Stimulated activated CD4-positive, alpha-beta T cell treated with anti-CD3 and anti-CD28 coated beads, Interleukin-15, amount 100 ng/mL, for 24 hours (primary cell): ENCODE measurements at places on chromosomes 6 and 20.
A peak's percentile ranks its signal among the peaks of the same experiment; 100 is the strongest.

- DNase-seq: no peak
Observed at GRCh38 chr20:4043796-4044195, 28.4 kb upstream of the RNF24 start.

GRCh38 chr6:11802886-11803590 lies 24.4 kb upstream of the ADTRP start:
- DNase-seq: no peak

DNA sequence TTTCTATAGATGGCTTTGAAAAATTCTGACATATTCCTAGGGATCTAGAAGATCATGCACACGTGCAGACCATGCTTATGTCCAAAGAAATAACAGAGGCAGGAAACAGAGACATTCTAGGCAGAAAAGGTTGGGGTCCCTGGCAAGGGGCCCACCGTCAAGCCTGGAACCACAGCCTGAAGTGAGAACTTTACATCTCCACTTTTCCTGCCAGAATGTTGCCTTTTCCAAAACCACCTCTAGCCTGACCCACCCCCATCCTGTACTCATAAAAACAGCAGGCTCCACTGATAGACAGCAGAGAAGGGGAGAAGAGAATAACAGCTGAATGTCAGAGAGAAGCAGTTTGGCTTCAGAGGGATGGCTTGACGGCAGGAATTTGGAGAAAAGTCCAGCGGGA lies 257.3 kb upstream of the NT5E start:
- no peak for DNase-seq

GRCh38 chr6:53989504-53989903 lies 121.7 kb upstream of the MLIP start:
- DNase-seq: no peak

DNA sequence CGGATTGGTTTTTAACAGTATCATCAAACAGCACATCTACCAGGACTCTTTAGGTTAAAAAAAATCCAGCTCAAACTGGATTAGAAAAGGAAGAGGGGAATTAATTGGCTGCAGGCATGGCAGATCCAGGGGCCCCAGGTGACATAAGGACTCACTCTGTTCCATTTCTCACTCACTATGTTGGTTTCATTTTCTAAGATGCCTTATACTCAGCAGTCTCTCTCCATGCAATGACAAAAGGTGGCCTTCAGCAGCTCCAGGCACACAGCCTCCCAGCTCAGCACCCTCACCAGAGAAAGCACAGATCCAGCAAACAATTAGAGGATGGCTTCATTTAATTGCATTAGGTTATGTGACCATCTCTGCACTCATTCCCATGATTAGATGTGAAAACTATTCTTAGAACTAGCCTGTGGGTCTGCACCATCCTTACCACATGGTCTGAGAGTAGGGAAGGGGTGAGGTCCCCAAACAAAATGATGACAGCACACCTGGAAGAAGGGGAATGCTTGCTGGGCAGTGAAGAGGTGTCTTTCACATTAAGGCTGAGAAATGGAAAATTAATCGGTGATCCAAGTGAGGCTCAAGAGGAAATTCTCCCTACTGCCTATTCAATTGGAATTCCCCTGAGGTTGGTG lies 243.1 kb downstream of the CDH26 start:
- no peak for DNase-seq

DNA sequence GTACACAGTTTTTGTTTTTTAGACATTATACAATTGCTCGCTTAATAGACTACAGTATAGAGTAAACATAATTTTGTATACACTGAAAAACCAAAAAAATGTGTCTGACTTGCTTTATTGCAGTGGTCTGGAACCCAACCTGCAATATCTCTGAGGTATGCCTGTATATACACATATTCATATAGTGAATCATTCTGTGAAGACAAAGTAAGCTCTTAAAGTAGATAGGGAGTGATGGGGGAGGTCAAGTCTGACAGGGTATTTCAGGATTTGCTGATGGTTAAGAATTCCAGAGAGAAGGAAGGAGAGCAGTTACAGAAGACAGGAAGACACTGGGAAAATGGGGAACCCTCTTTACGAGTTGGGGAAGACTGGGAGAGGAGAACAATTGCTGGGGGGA lies 417.9 kb downstream of the CD109 start:
- DNase-seq: no peak

DNA sequence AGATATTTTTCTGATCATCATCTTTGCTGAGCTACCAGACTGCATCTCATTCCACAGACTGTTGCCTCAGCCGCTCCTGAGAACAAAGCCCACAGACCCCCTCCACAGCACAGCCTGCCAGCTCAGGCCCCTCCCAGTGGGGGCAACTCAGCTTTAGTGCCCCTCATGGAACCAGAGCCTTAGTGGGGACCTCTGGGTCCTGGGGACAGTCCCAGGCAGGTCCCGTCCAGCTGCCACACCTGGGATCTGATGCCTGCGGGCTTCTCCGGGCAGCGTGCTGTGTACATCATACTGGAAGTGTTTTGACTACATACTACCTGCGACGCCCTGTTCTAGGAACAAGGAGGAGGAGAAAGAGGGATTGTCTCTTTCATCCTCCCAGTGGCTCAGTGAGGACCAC lies 38.3 kb upstream of the QKI start:
- DNase-seq: no peak

GRCh38 chr6:152426276-152426675 lies 210.9 kb downstream of the SYNE1 start:
- DNase-seq: no peak

DNA sequence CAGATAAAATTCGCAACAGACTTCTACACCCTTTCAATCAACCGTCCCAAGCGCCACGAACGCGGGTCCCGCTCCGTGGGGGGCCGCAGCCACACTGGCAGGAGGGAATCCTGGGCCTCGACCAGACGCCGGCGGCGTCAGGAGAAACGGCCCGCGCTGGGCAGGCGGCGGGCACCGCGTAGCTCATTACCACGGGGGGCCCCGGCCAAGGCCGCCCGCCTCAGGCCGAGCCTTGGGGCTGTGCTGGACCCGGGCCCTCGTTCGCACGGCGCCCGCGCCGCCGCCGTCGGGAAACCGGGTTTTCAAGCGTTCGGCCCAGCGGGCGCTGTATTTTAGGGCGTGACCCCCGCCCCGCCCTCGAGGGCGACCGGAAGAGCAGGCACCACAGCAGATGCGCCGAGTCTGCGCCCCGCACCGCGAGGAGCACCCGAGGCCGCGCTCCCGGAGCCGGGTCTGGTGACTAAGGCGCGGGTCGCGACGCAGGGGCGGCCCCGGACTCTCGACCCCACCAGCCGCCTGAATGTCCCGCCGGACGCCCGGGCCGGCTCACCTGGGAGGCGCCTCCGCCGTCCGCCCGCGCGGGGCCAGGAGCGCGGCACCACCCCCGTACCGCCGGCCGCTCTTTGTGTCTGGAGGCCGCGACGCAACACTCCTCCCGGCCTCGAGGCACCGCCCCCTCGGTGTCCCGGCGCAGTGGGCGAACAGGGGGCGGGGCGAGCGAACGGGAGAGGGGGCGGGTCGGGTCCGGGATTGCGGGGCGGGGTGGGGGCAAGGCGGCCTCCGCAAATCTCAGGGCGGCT lies at the start of gene NINL:
Gene NINL, minus strand, starts transcription at position 627 of the 800 bp plus-strand sequence. CDS start 58,944 bp downstream, outside the sequence.
- DNase-seq: peak; percentile 68

- DNase-seq: no peak
Observed at GRCh38 chr20:58251979-58252591, 23.6 kb upstream of the ANKRD60 start.

DNA sequence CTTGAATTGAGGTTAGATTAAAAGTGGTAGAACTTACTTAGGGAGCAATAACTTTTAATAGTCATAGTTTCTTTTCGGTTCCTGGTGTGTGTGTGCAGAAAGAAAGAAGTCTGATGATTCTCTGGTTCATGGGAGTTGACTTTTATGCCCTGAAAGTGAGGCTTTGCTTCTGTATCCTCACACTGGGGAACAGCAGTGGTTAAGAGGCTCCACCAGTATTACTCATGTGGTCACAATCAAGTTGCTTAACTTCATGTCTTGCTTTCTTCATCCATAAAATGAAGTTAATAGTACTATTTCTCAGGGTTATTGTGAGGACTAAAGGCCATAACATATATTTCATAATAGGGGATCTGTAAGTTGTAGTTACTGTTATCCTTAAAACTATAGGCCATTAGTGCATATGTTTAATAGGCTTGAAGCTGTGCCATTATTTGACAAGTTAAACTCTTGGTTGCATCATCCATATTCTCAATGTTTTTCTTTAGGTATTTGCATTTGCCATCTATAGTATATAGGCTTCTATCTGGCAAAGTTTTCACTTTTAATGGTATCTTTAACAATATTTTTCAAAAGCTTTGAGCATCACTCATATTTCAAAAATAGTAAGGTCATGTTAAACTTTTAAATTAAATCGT lies 262.4 kb downstream of the PLCB1 start:
- DNase-seq: no peak

GRCh38 chr6:4577406-4577805 lies 198.8 kb upstream of the CDYL start:
- no peak for DNase-seq

GRCh38 chr6:69487688-69488087 lies 309.1 kb downstream of the LMBRD1 start:
- no peak for DNase-seq

DNA sequence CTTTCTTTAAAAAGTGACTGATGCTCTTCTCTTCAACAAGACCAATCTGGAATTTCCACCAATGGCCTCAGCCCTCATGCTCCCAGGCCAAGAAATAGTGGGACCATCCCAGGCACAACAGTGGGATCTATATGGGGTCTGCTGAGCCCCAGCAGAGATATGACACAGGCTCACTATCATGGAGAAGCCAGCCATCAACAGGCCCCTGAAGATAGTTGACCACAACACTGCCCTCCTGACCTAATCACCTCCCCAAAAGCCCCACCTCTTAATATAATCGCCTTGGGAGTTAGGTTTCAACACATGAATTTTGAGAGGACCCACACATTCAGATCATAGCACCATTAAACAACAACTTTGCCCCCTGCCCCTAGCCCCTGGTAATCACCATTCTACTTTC lies 16.8 kb upstream of the MCM3 start:
- DNase-seq: no peak

DNA sequence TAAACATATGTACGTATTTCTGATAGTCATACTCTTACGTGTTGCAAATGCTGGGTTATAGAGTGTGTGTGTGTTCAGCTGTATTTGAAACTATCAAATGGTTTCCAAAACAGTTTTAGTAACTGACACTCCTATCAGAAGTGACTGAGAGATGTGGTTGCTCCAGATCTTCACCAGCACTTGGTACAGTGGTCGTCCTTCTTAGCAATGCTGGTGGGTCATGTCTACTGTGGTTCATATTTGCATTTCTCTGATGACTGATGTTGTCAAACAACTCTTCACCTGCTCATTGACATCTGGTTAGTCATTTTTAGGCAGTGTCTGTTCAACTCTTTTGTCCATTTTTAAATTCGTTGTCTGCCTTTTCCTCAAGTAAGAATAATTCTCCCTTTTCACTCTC lies 259.3 kb downstream of the KIF16B start:
- DNase-seq: no peak

GRCh38 chr6:44035621-44036020 lies 91.6 kb downstream of the MRPL14 start:
- no peak for DNase-seq

GRCh38 chr6:14380901-14381828 lies 263.6 kb downstream of the CD83 start:
- no peak for DNase-seq

- DNase-seq: no peak
Observed at GRCh38 chr6:141464490-141464889, 668.2 kb upstream of the GJE1 start.

GRCh38 chr6:41546475-41546865 lies 289 bp downstream of the FOXP4 start:
- peak; percentile 72 for DNase-seq
